ENCODE measurements at places on chromosomes 13 and 19. TPM values are rescaled to one million over a fixed set of nuclear protein-coding genes. Genes with fewer than 3 reads are reported as not detected.

The METTL21C gene
- not detected for total RNA-seq

The ZNF586 gene
- 21.8 TPM for total RNA-seq

- no peak overlapping the region for H3K27ac ChIP-seq
- no peak for DNase-seq
- no peak overlapping the region for H3K4me3 ChIP-seq
- peaks cover 11% of the 10 kb centered on the region for H3K4me1 ChIP-seq
Observed at GRCh38 chr13:40352380-40352778, 314.1 kb downstream of the FOXO1 start.

DNA sequence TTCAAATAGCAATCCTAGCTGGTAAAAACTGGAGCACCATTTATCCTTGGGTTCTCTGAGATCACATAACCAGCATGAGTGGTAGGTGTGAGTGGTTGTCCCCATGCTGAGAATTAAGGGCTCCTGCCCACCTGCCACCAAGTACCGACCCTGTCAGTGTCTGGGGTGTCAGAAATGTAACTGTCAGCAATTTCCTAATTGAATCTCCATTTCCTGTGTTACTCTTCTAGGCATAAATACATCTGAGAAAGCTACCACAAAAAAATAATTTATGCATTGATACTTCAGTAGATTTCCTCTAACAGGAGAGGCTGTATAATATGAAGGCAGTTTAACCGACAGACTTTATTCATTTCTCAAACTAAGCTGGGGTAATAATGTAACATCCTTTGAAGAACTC is 25.1 kb downstream of the CPB2 start:
- peaks cover 16% of the 10 kb centered on the region for H3K4me1 ChIP-seq
- H3K4me3 ChIP-seq = no peak overlapping the region
- no peaks in the 10 kb centered on the region for H3K36me3 ChIP-seq
- no peak for DNase-seq

GRCh38 chr13:40975441-40975840 is 43.7 kb downstream of the ELF1 start:
- DNase-seq = no peak
- peaks cover 80% of the 10 kb centered on the region for H3K4me1 ChIP-seq
- H3K27ac ChIP-seq = peak overlapping the region; percentile 86
- H3K4me3 ChIP-seq = no peak overlapping the region

GRCh38 chr19:7115721-7116120 is 46.2 kb downstream of the ZNF557 start:
- H3K4me3 ChIP-seq = no peak overlapping the region
- H3K36me3 ChIP-seq = no peaks in the 10 kb centered on the region
- H3K27ac ChIP-seq = no peak overlapping the region
- H3K4me1 ChIP-seq = no peaks in the 10 kb centered on the region
- H3K27me3 ChIP-seq = no peaks in the 10 kb centered on the region

Data from activated CD8-positive, alpha-beta T cell treated with anti-CD3 and anti-CD28 coated beads for 36 hours (primary cell).